Substantia nigra (tissue), 51 donors: ENCODE measurements at places on chromosomes 2 and 18.

- no peak for DNase-seq
Measured at GRCh38 chr2:26316041-26316440, 29.9 kb upstream of the SELENOI start.

DNA sequence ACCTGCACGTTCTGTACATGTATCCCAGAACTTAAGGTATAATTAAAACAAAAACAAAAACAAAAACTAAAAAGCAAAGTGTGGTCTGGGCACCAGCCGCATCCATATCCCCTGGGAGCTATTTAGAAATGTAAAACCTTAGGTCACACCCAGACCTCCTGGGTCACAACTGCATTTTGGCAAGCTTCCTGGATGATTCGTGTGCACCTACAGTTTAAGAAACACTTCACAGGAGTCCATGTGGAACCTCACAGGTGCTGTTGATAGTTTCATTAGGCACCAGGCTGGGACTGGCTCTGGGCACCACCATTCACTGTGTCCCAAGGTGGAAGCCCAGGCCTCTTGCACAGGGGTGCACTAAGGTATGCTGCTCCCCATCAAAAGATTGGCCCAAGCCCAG, 103.6 kb upstream of the BOD1L2 start:
- no peak for DNase-seq

GRCh38 chr2:226638576-226638975, 161.0 kb downstream of the IRS1 start:
- no peak for DNase-seq

GRCh38 chr2:1744446-1745170, at the start of gene PXDN:
Gene PXDN (minus strand): TSS chr2:1744515. CDS start chr2:1744455, 60 bp downstream.
- no peak for DNase-seq

DNA sequence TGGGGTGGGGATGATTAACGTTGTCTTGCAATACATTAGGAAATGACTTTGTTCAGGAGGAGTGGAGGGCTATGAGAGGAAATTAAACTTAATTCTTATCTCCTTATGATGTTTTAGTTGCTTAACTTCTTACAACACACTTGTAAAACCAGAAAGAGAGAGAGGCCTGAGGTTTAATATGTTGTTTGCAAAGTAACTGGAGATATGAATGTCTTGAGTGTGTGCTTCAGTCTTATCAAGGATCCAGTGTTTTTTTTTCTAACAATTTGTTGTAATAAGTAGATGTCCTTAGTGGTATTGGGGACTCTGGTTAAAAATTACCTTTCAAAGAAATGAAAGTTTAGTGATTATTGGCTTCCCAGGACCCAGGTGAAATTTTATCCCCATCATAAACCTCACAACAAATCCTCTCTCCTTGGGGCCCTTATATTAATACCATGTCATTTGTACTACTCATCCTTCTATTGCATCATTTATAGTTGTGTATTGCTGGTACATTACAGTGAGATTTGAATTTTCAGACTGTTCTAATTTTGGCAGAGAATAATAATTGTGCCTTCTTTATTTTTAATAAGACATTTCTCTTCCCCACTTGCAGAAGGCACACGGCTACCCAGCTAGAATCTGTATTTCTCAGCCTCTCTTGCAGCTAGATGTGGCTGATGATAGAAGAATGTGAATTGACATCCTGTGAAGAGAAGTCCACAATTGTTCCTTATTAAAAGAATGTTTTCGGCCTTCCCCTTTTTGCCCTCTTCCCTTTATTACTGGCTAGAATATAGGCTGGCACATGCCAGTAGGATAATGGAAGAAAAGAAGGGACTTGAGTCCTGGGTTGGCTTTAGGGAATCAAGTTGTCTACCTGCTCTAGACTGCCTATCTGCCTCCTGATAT, 91.9 kb upstream of the CXCR4 start:
- DNase-seq = no peak

DNA sequence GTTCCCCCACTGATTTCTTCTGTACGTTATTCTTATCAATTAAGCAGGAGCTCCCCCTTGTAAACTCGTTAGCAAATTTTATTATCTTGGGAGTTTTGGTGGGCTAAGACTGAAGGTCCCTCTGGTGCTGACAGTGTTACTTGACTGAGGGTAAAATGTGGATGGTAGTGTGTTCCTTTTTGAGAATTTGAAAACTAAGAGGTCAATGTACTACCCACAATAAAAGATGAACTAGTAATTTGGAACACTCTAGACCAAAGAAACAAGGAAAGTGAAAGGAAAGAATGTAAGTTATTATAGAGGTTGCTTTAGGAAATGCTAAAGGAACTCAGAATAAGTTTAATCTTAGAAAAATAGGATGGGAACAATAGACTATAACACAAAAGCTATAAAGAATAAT, 35.1 kb downstream of the YWHAQ start:
- no peak for DNase-seq

DNA sequence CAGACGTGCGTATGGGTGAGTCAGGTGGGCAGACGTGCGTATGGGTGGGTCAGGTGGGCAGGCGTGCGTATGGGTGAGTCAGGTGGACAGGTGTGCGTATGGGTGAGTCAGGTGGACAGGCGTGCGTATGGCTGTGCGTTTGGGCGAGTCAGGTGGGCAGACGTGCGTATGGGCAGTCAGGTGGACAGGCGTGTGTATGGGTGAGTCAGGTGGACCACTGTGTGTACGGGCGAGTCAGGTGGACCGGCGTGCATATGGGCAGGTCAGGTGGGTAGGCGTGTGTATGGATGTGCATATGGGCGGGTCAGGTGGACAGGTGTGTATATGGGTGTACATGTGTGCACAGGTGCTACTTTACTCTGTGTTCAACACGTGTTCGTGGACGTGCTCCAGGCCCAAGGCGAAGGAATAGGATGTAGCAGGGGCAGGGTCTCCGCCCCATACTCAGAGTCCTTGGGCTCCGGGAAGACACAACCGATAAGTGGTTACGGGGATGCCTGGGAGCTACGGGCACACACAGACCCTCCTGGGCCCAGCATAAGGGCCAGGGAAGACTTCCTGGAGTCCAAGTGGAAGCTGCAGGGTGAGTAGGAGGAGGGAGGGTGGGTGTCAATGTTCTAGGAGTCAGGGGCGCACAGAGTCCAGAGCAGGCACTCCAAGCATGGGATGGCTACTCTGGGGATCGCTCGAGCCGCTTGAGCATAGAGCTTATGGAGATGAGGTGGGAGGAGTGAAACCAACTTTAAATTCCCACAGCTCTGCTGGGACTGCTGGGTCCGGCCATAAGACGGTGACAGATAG, 27.1 kb upstream of the KLF11 start:
- DNase-seq = no peak

DNA sequence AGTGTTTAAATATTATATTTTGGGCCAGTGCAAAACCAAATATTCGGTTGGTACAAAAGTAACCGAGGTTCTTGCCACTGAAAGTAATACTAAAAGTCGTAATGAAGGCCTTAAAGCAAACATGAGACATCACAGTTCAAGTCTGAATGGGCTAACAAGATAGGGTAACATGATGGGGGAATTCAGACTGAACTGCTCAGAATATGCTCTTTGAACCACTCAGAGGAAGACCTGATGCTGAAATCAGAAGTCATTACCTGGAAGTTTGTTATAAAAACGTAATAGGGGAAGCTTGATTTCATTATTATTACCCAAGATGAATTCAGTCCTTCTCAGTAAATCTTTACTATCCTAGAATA, 26.6 kb downstream of the CDKL4 start:
- DNase-seq = no peak

DNA sequence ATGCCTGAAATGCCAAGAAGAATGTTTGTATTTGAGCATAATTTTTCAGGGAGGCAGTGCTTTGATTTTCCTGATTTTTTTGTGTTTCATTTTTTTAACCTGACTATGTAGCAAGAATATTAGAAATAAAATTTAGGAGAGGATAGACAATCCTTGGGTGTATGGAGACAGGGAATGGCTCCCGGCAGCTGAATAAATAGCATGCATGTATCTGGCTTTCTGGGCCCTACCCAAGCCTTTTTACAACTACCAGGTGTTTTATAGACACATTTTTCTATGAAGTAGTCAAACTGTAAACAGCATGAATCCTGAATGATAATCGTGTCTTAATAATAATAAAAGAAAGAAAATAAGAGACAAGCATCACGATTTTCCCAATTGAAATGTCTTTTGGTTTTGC, 52.4 kb downstream of the WIPF1 start:
- no peak for DNase-seq
